ENCODE measurements at places on chromosomes 12 and 14. TPM values are rescaled to one million over a fixed set of nuclear protein-coding genes. Genes with fewer than 3 reads are reported as not detected.

Gene ZNF891
- total RNA-seq = 1.2 TPM

Gene FBLN5
- 7.3 TPM for total RNA-seq

Gene GAS2L3
- total RNA-seq = 5.3 TPM

Gene CMTM5
- total RNA-seq = not detected

Gene TNS2
- 59.8 TPM for total RNA-seq

Gene IL23A
- total RNA-seq = 0.51 TPM

Gene TAS2R31
- 0.99 TPM for total RNA-seq

Gene GRIN2B
- not detected for total RNA-seq

Gene AQP6
- total RNA-seq = not detected

Gene TMEM63C
- total RNA-seq = 0.16 TPM

Gene C14orf180
- 0.67 TPM for total RNA-seq

Gene SDR9C7
- 0.16 TPM for total RNA-seq

Gene TPPP2
- not detected for total RNA-seq

Gene ATP5F1B
- 614 TPM for total RNA-seq

Gene DBX2
- total RNA-seq = not detected

Measured in myocyte (in vitro differentiated cells).